BE2C (cell line): ENCODE measurements at places on chromosomes 5 and 9.

- DNase-seq: no peak
Observed at GRCh38 chr5:72353046-72353445, 32.9 kb downstream of the PTCD2 start.

- no peak for DNase-seq
Observed at GRCh38 chr5:1203311-1203967, 2.0 kb downstream of the SLC6A19 start.

GRCh38 chr9:69476016-69476415 lies 151.0 kb downstream of the ENTREP1 start:
- DNase-seq: no peak

DNA sequence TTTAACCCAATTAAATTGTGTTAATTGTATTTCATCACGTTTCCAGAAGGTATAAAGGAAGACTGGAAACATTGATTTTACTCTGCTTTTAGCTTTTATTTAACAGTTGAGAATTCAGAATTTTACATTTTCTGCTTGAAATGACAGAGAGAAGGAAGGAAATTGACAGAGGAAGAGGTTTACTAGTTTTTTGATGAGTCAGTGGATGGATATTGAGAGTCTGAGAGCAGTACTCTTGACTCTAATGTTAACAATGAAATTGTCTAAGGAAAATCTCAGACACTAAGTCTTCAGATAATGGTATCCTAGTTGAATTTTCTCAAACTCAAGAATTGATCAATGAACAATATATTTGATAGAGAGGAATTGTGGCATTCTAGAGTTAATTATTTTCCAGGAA lies 60.6 kb downstream of the IPO11 start:
- DNase-seq: no peak

DNA sequence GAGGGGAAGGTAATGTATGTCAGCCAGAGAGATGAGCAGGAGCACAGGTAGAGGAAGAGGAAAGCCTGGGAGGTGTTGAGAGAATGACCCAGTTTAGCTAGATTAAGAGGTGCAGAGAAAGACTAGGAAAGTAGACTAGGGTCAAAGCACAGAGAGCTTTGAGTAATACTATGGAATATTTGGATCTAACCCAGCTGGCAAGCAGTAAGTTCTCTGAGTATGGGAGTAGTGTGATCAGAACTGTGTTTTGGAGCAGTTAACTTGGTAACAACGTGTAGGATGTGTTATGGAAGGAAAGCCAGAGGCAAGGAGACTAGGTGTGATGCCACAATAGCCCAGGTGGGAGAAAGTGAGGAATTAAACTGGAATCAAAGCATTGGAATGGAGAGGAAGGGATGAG lies 84.9 kb upstream of the PTGER4 start:
- no peak for DNase-seq
